ENCODE measurements at places on chromosomes 11 and 22. TPM values are rescaled to one million over a fixed set of nuclear protein-coding genes. Genes with fewer than 3 reads are reported as not detected.

- DNase-seq, result no peak
Observed at GRCh38 chr22:45323695-45324094, 14.0 kb downstream of the FAM118A start.

DNA sequence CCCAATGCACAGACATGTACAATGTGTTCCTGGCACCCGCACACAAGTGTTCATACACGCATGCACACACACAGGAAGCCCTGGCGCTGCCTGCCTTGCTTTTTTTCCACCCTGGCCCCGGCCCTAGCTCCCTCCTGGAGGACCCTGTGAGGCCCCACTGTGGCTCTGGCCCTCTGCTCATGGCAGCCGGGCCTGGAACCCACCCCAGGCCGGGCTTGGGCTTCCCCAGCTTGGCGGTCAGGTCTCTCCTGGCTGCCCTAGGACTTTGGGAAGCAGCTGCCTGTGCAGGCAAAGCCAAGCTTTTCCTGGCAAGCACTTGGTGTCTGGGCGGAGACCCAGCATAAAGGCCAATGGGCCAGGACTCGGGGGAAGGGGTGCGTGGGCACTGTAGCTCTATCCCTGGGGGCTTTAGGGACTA is 30.5 kb downstream of the CD82 start:
- no peak for DNase-seq

Gene NLRP14
- total RNA-seq, result not detected

- DNase-seq, result no peak
Observed at GRCh38 chr11:76790251-76790650, 7.1 kb downstream of the TSKU start.

Gene HOATZ
- total RNA-seq, result not detected

Gene TMEM218
- 15.2 TPM for total RNA-seq

DNA sequence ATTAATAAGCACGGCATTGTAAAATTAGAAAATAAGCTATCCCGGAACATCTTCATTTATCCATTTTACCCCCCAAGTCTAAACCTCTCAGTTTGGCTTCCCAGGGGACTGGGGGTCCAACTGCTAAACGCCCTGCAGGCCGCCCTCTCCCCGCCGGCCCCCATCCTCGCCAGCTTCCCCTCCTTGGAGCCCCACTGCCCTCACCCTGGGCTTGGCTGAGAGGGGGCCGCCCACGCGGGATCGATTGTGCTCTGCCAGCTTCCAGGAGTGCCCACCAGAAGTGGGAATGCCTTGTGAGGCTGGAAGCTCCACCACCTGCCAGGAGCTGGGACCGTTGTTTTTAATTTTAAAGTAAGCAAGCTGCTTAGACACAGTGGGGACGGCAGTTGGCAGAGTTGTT is 353.5 kb downstream of the TBC1D22A start:
- DNase-seq, result no peak

DNA sequence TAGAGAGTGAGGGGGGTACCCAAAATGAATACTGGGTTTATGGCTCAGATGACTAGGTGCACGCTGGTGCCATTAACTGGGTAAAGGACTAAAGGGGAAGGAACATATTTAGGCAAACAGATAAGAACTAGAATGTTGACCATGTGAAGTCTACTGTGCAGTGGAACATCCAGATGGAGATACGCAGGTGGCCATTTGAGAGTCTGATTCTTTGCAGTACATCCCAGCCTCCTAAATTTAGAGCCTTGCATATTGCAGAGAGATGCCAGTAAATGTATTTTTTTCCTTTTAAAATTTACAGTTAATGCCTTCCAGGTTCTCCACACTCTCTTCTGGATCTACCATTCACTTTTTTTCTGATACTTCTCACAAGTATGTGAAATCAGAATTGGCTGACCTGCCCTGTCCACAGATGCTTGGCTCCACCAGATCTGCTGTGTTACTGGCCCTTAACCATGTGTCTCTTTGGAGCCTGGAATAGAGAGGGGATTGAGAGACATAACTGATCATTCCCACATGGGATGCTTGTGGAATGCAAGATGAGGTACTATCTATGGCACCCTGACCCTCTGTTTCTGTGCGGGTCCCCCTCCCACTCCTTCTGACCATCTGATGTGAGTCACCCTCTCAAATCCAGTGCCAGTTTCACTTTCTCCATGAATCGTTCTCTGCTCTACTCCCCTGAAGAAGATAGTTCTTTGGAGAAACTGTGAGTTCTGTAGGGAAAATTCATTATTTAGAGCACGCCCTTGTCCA is 77.0 kb upstream of the NCAM1 start:
- no peak for DNase-seq

- peak; percentile 99 for DNase-seq
Observed at GRCh38 chr22:36028646-36029405, at the start of gene RBFOX2. Gene RBFOX2, minus strand, starts transcription at chr22:36028824. Its CDS starts 399 bp downstream, at chr22:36028425.

- DNase-seq, result no peak
Observed at GRCh38 chr11:8605971-8606563, 12.0 kb upstream of the STK33 start.

Gene SLC29A2
- total RNA-seq, result 29.8 TPM

- DNase-seq, result no peak
Observed at GRCh38 chr11:117902001-117902845, 25.8 kb upstream of the FXYD6 start.

DNA sequence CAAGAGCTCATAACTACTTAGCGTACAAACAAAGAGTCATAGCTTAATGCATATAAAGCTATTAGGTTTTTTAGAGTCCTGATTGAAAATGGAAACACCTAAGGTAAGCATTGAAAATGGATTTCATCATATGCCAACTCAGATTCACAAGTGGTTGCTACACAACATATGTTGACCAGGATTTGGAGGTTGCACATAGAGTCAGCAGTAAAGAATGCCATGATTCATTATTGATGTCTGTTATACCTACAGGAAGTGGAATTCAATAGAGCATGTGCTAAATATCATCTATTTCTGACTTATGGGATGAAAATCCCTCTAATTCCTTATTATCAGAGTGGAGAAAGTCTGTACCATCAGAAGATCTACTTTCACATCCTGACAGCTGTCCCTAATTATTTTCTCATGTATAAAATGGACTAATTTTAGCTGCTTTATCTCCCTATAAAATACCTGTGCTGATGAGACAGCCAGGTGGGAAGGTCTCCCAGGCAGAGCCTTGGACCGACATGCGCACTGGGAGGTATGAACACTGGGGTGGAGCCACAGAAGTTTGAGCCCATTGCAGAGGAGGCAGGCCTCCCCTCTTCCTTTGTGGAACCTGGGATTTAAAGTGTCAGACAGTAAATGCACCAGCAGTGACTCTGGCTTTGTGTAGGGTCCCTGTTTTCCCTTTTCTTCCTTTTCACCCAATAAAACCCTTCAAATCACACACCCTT is 204.2 kb downstream of the AASDHPPT start:
- no peak for DNase-seq

GRCh38 chr11:85094795-85095194 is 532.3 kb downstream of the DLG2 start:
- no peak for DNase-seq

GRCh38 chr11:134331354-134332188 is at the start of gene GLB1L2:
Gene GLB1L2, plus strand, starts transcription at chr11:134331988. Its CDS starts 74 bp downstream, at chr11:134332062.
- peak; percentile 92 for DNase-seq

Gene RAG1
- 0.70 TPM for total RNA-seq

GRCh38 chr11:18393581-18394274 is 635 bp upstream of the LDHA start:
- no peak for DNase-seq

Gene TSSK2
- not detected for total RNA-seq

DNA sequence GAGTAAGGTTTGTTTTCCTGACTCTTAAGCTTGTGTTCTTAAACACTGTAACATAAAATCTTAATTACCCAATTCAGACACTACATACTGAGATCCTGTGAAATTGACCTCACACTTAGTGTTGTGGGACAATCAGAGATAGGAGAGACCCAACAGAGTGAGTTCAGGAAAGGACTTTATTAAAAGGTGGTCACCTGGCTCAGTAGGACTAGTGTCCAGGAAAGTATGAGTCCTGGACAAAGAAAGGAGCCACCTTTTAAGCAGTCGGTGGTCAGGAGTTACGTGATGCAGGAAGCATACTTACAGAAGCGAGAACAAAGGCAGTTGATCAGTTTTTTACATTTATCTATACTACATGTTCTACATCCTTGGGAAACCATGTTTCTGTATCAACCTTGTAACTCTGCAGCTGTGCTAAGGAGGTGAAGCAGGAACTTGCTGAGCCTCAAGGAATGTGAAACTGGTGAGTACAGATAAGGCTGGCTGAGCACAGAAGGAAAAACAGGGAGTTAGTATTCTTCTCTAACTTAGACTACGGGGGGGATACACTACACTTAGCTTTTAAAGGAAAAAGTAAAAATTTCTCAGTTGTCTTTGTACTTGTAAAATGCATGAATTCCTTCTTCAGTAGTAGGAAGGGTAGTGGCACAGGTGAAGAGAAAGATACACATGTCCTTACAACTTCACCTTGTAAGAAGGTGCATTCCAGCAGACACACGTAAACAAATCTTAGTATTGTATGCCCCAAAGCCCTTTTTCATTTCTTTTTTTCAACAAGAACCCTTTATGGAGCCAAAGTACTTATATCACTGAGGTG is 15.1 kb downstream of the OR51E1 start:
- no peak for DNase-seq

GRCh38 chr11:10792385-10793068 is 16.2 kb downstream of the EIF4G2 start:
- peak; percentile 96 for DNase-seq

DNA sequence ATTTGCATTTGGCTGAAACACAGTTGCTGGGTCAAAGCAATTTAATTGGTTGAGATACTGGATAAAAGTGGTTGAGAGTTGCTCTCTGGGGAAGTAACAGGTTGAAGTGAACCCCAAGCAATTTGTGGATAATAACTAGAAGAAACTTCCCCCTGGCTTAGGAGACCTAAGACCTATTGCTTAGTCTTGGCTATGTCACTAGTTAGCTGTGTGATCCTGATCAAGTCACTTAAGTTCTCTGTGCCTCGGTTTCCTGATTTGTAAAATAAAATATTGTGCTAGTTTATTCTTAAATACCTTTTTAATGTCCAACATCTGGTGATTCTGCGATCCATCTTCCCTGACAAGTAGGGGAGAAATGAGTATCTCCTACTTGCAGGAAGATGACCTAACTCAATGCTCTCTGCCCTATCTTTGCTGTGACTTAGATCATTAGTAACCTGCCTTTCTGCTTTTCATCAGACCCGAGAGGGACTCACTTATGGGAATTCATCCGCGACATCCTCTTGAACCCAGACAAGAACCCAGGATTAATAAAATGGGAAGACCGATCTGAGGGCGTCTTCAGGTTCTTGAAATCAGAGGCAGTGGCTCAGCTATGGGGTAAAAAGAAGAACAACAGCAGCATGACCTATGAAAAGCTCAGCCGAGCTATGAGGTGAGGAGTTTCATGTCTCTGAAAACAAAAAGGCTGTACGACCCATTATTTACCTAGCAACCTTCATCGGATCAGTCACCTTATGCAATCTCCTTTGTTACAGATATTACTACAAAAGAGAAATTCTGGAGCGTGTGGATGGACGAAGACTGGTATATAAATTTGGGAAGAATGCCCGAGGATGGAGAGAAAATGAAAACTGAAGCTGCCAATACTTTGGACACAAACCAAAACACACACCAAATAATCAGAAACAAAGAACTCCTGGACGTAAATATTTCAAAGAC is 37.5 kb downstream of the EHF start:
- no peak for DNase-seq

Gene OR2D2
- 0.26 TPM for total RNA-seq

Gene C11orf52
- total RNA-seq, result 4.0 TPM

Gene OR4A16
- total RNA-seq, result not detected

Gene SEZ6L
- total RNA-seq, result 0.13 TPM

GRCh38 chr11:34476849-34477248 is 36.7 kb downstream of the ELF5 start:
- no peak for DNase-seq

Gene MPPED2
- 2.6 TPM for total RNA-seq

Gene KRTAP5-1
- total RNA-seq, result not detected

Gene MUC6
- not detected for total RNA-seq

GRCh38 chr11:91243051-91243450 is 981.6 kb upstream of the FAT3 start:
- no peak for DNase-seq

- DNase-seq, result no peak
Observed at GRCh38 chr22:35792506-35792905, 74.8 kb downstream of the APOL5 start.

GRCh38 chr11:8679006-8679405 is 3.5 kb downstream of the TRIM66 start:
- no peak for DNase-seq

DNA sequence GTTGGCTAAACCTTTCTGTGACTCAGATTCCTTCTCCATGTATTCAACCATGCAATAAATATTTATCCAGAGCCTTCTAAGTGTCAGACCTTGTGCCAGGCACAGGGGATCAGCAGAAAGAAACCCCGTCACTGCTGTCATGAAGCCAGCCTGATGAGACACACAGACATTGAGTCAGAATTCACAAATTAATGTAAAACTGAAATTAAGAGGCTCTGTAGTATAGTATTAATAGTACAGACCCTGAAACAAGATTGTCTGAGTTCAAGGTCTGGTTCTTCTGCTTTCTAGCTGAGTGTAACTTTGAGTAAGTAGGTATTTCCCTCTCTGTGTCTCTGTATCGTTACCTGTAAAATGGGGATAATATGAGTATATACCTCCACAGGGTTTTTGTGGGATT is 46.9 kb downstream of the ME3 start:
- no peak for DNase-seq

DNA sequence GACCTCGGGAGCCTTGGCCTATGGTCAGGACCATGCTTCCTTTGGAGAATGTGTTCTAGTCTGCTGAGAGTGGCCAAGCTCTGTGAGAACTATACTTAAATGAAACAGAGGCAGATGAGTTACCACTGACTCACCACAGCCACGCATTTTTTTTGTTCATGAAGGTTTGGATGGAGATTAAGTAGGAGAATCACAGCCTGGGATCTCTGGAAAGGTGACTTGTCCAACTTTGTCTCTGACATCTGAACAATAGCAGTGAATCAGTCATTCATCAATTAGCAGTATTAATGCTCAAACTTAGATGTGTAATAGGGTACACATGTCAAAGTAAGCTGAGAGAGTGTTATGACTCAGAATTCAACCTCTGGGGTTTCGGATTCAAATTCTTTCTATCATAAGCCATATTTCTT is 100.7 kb upstream of the ANO3 start:
- DNase-seq, result no peak

- no peak for DNase-seq
Observed at GRCh38 chr11:108392353-108392752, 75.0 kb downstream of the C11orf65 start.

DNA sequence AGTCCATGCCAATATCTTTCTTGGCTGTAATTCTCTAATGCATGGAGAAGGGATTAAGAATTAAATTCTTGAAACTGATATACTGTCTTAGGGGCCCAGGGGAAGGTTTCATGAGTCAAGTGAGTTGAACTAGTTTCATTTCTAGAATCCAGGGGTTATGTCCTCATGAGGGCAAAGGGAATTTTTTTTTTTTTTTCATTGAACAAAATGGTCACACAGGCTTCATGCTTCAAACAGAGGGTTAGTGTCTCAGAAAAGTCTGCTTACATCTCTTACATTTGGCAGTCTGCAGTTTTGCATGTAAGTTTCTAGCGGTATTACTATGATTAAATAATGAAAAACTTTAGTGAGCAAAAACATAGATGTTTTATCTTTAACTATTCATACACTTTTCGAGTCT is 32.9 kb downstream of the PPME1 start:
- no peak for DNase-seq

- peak; percentile 92 for DNase-seq
Observed at GRCh38 chr11:117316197-117316961, at the start of gene BACE1. Gene BACE1, minus strand, starts transcription at chr11:117316256. Its CDS starts 461 bp downstream, at chr11:117315795.

GRCh38 chr11:134278356-134278755 is 2.2 kb downstream of the GLB1L3 start:
- no peak for DNase-seq
